ENCODE measurements at places on chromosomes 6 and 20.
A peak's percentile ranks its signal among the peaks of the same experiment; 100 is the strongest.

DNA sequence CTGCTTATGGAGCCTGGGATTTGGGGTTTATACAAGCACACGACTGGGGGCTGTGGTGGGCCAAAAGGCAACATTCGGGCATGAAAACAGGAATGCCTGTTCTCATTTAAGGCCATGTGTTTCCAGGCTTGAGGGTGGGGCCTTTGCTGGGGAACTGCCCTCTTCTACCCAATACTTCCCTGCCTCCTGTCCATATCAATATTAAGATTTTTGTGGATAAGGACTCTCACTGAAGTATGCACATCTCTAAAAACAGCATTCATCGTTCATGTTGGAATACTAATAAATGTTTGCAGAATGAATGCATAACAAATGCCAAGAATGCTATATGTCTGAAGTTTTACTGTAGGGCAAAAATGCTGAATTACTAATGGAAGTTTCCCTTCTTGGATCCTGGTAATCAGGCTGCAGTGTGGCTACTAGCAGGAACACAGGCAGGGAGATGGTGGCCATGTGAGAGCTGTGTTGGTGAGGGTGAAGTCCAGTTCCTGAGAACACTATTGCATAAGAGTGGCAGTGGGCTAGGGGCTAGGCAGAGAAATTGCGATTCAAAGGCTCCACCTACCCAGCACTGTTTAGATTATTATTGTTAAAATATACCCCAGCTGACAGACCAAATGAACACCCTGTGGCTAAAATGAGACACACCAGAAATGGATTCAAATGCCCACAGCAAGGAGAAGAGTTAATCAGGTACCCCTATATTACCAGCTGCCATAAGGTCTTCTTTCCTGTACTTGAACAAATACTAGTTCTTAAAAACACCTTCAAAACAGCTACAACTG lies 644.3 kb downstream of the EPM2A start:
- no peak for DNase-seq

DNA sequence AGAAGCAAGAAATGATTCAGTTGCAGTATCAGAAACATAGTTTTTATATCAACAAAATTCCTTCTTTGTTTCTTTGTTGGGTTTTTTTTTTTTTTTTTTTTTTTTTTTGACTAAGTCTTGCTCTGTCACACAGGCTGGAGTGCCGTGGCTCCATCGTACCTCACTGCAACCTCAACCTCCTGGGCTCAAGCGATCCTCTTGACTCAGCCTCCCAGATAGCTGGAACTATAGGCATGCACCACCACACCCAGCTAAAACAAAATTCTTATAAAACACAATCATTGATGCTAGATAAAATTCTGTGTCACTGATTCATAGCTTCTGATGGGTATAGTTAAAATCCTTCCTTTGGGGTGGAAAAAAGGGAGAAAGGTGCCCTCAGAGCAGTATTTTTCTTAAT lies 110.3 kb upstream of the TNFAIP3 start:
- no peak for DNase-seq

DNA sequence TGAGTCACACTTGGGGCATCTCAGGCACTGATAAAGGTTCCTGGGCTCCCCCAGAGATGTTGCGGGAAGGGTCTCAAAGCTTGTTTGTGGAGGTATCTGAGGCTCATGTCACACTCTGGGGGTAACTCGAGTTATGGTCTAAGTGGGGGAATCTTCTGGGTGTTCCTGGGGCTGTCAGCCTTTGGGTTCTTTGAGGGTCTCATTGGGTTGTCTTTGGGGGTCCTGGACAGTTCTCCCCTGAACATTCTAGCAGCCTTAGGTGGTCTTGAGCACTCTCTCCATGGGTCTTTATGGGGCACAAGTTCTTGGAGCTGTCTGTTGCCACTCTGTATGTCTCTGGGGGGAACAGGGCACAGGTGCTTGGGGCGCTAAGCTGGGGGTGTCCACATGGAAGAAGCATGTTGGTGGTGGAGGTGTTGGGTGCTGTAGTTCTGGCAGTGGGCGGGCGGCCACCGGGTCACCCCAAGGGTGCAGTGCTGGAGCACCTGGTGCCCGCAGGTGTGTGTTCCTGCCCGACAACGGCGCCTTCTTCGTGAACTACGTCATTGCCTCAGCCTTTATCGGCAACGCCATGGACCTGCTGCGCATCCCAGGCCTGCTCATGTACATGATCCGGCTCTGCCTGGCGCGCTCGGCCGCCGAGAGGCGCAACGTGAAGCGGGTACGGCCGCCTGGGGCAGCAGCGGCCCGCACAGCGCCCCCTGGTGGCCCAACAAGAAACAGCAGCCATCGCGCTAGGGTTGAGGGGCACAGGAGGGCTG lies 7.1 kb upstream of the CAPN11 start:
- DNase-seq, result peak; percentile 65

DNA sequence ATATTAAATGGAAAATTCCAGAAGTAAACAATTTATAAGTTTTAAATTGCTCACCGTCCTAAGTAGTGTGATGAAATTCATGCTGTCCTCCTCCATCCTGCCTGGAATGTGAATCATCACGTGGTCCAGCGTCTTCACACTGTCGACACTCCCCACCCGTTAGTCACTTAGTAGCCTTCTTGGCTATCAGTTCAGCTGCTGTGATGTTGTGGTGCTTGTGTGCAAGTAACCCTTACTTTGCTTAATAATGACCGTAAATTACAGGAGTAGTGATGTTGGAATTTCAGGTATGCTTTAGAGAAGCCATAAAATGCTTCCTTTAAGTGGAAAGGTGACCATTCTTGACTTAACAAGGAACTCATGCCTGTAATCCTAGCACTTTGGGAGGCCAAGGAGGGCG lies 25.2 kb downstream of the RIOK1 start:
- DNase-seq, result no peak

Data from activated effector memory CD4-positive, alpha-beta T cell treated with Interleukin-2 at 50 U/mL for 16 hours (primary cell).